RPMI7951 (cell line): ENCODE measurements at places on chromosomes 2 and 18.

GRCh38 chr2:145800151-145801091 is 1280.5 kb upstream of the ZEB2 start:
- no peak for DNase-seq

DNA sequence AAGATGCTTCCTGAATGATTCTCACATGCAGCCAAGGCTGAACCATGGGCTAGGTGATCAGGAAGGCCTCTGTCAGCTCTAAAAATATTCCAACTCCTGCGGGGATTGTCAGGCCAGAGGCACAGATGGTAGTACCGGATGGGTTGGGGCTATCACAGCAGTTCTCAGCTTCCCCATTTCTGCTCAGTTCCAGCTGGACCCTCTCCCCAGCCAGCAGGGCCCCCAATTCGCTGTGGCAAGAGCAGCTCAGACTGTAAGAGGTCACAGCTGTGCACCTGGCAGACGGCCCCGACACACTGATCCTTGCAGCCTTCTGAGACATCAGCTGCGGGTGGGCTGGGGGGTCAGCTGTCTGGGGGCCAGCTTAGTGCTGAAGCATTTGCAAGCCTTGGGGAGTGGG is 43.6 kb upstream of the TCF7L1 start:
- no peak for DNase-seq

DNA sequence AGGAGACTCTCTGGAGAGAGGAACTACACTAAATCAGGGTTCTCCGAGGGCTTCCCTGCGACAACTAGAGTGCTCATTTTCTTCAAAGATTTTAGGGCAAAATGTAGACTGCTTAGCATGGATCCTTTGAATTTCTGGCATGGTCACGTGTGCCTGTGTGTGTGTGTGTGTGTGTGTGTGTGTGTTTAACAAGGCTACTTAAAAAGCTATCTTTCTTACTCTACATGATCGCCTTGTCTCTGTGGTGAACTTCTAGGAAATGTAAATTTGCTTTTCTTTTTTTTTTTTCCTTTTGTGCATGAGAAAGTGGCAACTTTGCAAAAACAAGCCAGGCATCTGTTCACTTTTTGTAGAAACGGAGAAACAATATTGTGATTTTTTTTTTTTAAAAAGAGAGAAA is 43.9 kb downstream of the SOX11 start:
- no peak for DNase-seq

GRCh38 chr18:9097349-9097748 is 5.2 kb upstream of the NDUFV2 start:
- DNase-seq: no peak

GRCh38 chr2:55932843-55933242 is 9.3 kb upstream of the EFEMP1 start:
- DNase-seq: no peak

DNA sequence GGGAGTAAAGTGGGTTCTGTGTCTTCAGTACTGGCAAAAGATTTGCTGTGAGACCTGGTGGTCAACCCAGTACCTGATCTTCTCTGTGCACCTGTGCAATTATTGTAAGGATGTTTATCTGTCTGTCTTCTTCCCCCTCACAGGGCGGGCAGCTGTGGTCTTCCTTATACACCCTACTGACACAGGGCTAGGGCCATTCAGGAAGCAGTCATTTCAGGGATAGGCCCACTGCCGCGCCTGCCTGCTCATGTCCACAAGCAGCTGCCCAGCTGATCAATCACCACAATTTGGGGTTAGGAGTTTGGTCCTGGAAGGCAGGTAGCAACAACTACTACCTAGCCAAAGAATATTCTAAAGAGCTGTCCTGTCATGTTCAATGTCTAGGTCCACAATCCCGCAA is 1.2 kb upstream of the CNNM4 start:
- no peak for DNase-seq

DNA sequence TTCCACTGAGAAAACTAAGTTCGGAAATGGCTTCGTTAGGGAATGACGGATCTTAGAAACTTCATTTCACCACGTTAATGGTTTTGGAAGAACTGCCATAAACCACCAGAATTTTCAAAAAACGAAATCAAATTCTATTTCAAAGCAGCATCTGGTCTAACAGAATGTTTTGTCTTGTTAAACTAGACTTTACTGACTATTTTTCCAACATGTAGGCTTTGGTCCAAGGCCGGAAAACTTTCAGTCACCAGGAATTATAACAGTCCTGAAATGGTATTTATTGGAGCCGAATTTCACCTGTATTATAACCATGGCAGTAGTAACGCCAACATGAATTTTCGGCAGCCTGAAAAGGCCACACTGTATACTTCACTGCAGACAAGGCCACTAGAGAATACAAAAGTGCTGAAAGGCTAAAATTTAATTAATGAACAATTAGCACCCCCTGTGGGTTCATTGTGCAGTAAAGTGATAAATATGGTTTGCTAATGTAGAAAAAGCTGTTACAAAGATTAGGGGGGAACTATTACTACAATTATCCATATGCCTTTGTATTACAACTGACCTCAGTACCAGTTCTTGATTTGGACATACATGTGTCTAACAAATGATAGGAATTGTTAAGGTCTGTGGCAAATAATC is 116.4 kb downstream of the ZNF521 start:
- DNase-seq: no peak

DNA sequence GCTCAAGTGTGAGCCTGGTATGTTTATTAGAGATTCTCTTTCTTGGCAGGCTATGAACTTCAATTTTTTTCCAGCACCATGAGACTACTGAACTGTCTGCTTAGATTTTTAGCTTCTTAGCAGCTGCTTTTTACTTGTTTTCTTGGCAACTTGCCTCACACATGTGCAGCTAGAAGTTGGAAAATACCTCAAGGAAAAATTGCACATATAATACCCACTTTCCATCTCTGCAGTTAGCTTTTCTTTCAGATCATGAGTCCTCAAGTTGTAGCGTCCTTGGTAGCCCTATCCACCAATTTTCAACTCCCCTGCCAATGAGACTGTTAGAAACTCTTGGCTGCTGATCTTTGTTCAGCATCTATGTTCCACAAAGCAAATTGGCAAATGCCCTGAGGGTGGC is 302.1 kb downstream of the HRH4 start:
- peak; percentile 5 for DNase-seq

DNA sequence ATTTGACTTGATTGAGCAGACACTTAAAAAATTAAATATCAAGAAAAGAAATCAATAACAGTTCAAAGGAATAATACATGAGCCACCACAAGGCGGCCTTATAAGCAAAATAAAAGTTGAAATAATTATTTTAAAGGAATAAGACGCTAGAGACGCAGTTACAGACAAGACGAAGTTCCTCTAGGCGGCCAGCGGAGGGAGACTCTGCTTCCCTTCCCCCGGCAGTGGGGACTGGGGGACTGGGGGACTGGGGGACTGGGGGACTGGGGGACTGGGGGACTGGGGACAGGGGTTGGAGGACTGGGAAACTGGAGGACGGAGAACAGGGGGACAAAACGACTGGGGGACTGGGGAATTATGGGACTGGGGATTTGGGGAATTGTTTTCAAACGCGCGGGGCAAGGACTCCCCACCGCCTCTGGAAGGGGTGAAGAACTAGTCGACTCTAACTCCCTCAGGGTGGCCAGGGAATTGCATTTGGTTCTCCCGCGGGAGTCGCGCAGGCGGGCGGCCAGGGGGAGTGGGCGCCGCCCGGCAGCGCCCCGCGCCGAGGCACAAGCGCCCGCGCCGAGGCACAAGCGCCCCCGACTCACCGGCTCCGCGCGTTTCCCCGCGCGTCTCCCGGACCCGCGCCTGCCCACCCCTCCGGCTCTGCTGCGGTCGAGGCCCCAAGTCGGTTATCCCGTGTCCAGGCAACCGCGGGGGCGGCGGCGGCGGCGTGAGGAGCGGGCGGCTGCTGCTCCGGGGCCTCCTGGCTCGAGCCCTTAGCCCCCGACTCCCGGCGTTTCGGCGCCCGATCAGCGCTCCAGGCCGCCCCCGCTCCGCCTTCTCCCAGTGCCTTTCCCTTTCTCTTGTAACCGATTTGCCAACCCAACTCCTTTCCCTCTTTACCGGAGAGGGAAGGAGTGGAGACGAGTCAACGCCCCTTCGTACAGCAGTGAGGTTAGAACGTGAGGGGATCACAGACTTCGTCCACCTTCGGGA is at the start of gene CCDC178:
CCDC178 (minus strand) TSS at position 662 of the 984 bp plus-strand sequence. CDS start 28,633 bp downstream, outside the sequence.
- peak; percentile 1 for DNase-seq

GRCh38 chr2:175326801-175327200 is 145.3 kb upstream of the ATP5MC3 start:
- no peak for DNase-seq

DNA sequence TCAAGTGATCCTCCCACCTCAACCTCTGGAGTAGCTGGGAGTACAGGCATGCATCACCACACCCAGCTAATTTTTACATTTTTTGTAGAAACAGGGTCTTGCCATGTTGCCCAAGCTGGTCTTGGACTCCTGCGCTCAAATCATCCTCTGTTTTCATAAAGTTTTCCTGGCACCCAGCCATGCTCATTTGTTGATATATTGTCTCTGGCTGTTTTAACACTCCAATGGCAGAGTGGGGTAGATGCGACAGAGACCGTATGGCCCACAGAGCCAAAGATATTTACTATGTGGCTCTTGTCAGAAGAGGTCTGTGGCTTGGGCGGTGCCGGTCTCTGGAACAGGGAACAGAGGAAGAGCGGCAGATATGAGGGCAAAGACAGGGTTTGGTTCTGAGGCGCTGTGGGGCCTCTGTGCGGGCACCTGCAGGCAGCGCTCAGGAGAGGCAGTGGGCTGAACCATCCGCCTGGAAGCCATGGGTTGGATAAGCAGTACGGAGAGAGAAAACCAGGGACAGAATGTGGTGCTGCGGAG is 50.2 kb downstream of the CENPO start:
- no peak for DNase-seq

- DNase-seq: no peak
Measured at GRCh38 chr2:56014046-56014730, 90.6 kb upstream of the EFEMP1 start.

GRCh38 chr2:207012461-207012860 is 73.1 kb downstream of the CPO start:
- peak; percentile 28 for DNase-seq

DNA sequence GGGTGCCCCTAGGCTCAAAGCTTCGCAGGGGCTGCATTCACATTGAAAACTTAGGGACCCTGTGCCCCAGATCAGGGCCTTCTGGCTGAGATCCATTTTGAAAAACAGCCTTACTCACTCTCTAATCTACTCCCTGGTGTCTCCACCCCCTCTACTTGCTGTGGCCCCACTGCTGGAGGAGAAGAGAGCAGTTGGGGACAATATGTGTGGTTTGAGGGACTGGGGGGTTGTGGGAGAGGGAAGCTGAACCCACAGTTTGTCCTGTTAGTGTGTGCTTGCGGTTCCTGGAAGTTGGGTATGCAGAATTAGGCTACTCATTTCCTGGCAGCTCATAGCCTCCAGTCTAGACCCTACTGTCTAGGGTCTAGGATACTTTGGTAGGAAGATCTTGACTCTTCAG is 211.4 kb downstream of the PRKCE start:
- no peak for DNase-seq

GRCh38 chr2:39115556-39115955 is 5.3 kb downstream of the SOS1 start:
- DNase-seq: no peak

DNA sequence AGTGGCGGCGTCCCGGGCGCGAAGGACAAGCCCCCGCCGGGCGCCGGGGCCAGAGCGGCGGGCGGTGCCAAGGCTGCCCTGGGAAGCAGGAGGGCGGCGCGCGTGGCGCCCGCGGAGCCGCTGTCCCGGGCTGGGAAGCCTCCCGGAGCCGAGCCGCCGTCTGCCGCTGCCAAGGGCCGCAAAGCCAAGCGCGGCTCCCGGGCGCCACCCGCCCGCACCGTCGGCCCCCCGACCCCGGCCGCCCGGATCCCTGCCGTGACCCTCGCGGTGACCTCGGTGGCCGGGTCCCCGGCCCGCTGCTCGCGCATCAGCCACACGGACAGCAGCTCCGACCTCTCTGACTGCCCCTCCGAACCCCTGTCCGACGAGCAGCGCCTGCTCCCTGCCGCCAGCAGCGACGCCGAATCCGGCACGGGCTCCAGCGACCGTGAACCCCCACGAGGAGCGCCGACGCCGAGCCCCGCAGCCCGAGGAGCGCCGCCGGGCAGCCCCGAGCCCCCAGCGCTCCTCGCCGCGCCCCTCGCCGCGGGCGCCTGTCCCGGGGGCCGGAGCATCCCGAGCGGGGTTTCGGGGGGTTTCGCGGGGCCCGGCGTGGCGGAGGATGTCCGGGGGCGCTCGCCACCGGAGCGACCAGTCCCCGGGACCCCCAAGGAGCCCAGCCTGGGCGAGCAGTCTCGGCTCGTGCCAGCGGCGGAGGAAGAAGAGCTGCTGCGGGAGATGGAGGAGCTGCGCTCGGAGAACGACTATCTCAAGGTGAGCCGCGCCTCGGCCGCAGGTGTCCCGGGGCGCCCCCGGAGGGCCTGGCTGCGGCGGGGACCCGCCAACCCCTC is 820 bp downstream of the MTCL1 start:
- peak; percentile 15 for DNase-seq

GRCh38 chr2:207180741-207181140 is 15.0 kb upstream of the KLF7 start:
- no peak for DNase-seq

DNA sequence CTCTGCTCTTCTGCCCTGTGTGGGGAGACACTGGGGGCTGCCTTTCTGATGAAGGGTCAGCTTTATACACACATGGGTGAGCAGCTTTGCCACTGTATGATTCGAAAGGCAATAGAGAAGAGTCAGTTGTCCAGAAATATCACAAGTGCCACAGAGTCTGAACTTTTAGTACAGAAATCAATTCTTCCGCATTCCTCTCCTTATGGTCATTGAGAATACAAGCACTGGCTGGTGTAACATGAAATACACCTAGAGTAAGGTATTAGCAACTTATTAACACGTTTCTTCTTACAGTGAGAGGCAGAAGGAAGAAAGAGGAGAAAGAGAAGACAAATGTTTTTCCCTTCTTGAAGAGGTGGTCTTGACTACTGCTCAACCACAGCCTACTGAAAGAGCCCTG is 579.2 kb downstream of the ZEB2 start:
- no peak for DNase-seq

DNA sequence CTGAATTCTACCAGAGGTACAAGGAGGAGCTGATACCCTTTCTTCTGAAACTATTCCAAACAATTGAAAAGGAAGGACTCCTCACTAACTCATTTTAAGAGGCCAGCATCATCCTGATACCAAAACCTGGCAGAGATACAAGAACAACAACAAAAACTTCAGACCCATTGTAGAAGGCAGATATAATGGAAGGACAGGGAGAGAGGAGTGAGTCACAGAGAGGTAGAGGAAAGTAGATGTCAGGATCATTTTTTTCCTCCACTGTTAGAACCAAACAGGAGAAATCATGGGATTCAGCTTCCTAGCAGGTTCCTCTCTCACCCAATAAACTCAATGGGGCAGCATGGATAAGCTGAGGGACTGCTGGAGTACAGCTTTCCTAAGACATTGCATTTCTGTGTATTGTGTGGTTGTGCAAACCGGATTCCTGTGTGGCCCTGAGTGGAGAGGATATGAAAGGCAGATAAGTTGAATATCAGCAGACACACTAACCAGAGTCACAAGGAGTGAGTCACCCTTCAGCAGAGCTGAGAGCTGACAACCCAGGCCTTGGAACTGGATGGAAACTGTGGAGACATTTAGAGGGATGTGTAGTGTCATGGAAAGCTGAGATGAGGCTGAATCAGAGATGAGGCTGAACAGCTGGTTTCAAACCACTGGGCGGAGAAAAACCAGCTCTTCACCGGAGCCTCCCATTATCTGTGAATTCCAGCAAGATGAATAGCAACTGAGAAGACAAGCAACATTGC is 60.9 kb upstream of the MMADHC start:
- DNase-seq: peak; percentile 99

- DNase-seq: peak; percentile 100
Measured at GRCh38 chr2:132415915-132416722, 486 bp upstream of the GPR39 start.
